ENCODE measurements at places on chromosomes 12 and 14.

GRCh38 chr12:89464974-89465592, 59.5 kb downstream of the GALNT4 start:
- DNase-seq, result no peak

GRCh38 chr14:82432301-82433105, 898.9 kb upstream of the SEL1L start:
- DNase-seq, result no peak

DNA sequence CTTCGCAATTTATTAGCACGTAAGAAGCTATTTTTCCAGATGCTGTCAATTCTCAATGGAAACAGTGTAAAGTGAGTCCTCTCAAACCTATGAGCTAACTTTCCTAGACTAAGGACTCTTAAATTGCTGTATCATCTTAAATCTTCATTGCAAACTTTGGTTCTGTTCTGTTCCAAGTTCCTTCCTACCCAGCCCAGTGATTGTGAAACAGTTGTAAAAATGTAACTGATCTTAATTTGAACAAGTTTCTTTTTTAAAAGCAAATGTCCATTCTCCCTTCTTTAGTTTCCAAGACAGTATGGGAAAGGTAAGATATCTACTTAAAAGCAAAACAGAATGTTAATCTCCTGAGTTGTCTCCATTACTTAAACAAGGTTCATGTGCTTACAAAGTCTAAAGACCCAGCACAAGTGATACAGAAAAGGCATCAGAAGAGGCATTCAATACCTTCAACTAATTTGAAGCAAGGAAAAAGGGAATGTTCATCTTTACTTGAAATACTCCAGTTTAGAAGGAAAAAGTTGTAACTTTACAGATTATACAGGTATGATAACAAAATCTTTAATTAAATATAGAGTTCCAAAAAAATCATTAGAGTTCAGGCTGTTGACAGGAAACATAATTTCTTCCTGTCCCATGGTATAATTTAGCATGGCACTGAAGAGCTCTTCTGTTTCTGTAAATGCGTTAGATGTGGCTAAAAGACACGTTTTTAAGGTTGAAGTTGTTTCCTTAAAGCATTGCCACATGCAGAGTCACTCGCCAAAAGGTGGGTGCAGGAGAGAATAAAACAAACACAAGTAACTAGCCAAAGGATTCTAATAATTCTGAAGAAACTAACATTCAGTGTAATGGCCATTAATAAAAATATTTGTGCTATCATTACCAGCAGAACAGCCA, 101.5 kb upstream of the USP15 start:
- no peak for DNase-seq

DNA sequence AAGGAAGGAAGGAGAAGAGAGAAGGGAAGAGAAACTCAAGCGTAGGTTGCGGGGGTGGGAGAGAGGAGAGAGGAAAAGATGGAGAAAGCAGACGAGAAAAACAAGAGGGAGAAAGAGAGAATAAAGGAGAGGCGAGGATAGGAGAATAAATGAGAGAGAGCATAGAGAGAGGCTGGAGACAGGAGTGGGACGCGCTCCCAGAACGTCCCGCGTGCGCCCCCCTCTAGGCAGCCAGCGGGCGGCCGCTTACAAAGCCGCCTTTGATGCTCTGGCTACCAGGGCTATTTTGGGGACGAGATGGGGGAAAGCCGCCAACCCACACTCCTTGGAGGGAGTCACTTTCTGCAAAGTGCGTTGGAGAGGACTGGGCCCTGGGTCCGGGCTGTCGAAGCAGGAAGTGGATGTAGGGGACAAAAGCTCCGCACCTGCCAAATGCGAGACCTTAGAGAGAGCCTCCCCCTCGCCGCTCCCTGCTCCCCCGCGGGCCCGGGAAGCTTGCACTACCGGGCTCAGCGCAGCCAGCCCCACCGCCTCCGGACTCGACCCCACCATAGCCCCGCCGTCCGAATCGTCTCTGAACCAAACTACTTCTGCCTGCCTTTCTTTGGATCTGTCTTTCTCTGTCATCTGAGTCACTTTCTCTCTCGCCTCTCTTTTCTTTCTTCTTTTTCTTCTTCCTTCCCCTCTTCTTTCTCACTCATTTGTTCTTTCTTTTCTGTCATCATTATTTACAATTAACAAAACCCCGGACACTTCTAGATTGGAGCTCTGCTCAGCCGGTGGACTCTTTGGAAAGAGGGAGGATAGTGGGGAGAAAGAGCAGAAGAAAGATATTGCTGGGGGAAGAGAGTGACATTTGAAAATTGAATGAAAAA, 8.0 kb downstream of the ASCL1 start:
- DNase-seq, result no peak

DNA sequence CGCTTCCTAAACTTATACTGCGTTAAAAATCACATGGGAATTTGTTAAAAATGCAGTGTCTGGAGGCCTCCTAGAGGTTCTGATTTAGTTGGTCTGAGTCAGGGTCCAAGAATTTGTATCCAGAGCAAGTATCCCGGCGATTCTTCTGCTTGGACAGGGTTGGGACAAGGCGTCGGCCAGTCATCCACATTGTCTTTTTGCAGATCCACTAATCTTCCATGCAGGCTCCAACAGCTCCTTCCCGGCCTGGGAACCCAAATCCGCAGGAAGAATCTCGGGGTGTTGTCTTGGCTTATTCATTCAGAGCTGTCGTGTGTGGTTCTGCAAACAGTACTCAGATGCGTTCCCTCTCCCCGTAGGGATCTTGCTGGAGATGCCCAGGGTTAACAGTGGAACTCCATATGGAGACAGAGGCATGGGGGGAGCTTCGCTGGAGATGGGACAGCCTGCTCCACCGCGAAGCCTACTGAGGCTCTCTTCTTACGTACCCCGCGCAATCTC, 25.3 kb downstream of the GPRC5D start:
- no peak for DNase-seq

DNA sequence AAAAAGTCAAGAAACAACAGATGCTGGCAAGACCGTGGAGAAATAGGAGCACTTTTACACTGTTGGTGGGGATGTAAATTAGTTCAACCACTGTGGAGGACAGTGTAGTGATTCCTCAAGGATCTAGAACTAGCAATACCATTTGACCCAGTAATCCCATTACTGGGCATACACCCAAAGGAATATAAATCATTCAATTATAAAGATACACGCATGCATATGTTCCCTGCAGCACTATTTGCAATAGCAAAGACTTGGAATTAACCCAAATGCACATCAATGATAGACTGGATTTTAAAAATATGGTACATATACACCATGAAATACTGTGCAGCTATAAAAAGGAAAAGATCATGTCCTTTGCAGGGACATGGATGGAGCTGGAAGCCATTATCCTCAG, 18.0 kb upstream of the CATSPERB start:
- no peak for DNase-seq

DNA sequence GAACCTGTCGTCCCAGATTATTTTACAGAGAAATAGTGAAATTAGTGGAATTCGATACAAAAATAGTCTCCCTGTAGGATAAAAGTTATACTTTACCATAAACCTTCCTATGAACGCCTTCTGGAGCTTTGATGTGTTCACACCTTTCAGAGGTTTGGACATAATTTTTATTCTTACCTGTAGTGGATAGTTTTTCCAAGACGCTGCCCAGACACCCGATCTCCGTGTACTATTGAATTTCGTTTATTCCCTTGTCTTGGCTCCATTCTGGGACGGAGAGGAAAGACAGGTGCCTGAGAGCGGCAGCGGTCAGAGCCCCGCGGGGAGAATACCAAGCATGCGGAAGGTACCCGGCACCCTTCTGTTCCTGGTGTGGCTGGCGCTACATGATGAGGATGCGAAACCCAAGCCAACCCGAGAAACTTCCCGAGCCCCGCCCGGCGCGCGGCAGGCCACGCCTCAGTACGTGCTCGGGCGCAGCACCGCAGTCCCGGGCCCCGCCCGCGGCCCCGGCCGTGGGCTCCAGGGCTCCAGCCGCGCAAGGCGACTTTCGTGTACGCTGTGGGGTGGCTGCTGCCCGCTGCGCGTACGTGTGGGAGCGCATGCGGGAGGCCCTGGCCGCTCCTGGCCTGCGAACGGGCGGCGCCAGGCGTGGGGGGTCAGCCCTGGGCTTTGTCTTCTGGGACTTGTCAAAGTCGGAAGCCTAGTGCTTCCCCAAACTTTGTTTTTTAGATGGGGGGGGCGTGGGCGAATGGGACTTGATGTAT, 11.3 kb upstream of the SNAPC1 start:
- DNase-seq, result peak; percentile 55

- no peak for DNase-seq
Observed at GRCh38 chr12:111088409-111088808, 168.0 kb upstream of the MYL2 start.

- DNase-seq, result no peak
Observed at GRCh38 chr14:51304438-51304837, 64.4 kb downstream of the TMX1 start.

DNA sequence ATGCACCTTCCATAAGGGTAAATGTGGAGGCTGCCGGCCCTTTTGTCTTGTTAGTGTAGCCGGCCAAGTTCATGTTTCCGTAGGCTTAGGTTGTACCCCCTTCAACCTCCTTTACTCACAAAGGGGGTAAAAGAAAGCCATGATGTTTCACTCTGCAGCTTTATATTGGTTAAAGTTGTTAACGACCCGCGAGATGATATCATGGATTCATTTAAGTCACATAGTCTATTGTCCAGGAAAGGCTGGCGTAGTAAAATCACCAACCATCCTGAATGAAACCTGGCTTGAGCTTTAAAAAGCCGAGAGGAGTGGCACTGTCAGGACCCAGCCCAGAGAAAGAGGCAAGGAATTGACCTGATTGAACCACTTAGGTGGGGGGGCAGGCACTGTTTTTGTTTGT, 1.3 kb downstream of the UNG start:
- DNase-seq, result no peak

GRCh38 chr12:47776471-47777143, 3.6 kb downstream of the SLC48A1 start:
- DNase-seq, result no peak

DNA sequence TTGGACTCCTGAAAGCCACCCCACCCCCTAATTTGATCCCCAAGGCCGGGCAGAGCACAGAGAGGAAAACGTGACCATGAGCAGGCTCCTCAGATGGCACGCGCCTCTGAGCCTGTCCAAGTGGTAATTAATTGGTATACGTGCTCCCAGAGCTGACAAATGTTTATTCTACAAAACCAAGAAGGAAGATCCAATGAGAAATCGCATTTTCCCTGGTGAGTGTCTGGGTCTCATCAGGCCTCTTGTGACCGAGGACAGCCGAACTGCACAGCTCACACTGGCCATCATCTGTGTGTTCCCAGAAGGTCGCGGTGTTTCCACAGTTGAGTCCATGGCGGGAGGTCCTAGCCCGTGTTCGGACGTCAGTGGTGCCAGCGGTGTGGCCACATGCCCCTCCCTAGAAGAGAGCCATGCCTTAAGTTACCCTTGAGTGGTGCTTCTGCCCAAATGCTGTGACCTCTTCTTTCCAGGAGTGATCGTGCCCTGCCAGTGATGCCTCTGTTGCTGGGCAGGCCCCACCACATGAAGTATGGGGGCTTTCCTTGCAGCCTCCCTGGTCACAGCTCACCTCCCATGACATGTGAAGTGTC, 317.5 kb upstream of the RTL1 start:
- DNase-seq, result no peak

GRCh38 chr12:48002773-48003218, 1.5 kb downstream of the COL2A1 start:
- DNase-seq, result no peak

DNA sequence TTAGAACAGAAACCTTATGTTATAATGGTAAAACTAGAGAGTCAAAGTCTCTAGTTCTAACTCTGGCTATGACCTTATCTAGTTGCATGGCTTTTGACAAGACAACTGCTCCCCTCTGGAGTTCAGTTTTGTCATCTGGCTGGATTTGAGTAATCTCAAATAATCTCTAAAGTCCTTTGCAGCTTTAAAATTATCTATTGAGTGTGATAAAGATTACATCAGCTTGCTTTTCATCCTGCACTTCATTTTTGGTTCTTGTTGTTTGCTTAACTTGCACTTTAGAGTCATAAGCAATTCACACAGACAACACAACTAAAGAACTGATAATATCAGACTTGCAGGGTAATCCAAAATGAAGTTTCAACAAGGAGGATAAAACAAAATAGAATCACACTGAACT, 2.3 kb downstream of the AKAP5 start:
- no peak for DNase-seq

DNA sequence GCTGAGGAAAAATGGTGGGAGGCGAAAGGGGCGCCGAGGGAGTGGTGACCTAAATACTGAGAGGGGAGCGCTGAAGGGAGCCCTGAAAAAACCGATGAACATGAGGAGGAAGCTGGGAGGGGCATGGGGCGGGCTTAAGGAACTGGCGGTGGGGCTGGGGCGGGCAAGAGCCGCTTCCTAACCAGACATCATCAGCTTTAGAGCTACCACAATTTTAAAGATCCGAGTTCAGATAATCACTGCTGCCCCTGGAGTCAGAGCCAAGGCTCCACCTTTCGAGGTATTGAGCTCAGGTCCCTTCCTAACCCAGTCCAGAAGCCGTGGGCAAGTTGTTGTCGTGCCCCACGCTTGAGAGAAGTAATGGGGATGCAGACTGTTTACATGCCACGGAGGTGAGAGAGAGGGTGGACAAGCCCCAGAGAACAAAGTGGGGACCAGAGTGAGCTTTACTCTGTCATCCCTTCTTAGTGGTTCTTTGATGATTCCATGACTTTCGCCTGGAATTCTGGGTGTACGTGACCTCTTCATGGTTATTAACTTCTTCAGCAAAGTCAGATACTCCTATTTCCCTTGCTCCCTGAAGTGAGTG, 393 bp downstream of the ORMDL2 start:
- DNase-seq, result no peak

DNA sequence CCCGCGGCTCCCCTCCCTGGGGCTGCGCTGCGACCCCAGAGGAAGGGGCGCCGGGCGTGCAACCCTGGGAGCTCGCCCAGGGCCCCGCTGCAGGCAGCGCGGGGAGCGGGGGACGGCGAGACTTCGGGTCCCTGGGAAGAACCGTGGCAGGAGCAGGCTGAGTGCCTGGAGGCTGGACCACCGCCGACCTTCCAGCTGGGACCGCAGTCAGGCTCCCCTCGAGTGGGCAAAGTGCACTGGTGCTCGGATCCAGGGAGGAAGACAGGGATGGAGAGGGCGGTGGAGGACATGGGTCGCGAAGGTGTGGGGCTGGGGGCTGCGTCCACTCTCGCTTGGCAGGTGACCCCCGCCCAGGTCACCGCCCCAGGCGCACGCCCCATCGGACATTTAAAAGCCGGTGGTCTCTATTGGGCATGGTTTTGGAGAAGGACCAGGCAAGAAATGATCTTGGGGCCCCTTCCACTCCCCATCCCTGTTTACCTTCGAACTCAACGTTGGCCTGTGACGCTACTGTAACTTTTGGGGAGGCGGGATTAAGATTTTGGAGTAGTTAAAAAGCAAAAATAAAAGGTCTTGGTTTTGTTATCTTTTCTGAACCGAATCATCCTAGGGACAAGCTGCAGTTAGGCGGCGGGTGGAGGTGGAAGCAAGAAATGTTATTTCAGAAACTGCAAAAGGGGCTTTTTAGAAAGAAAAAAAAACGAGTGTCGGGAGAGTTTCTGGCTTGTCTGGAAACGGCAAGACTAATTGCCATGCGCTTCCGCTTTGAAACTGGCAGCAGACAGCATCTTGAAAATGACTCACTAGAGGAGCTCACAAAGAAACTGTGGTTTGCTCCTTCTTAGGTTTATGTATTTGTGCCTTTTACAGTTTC, 1.0 kb downstream of the ELK3 start:
- DNase-seq, result peak; percentile 66

- DNase-seq, result no peak
Observed at GRCh38 chr14:65422088-65422834, 9.7 kb downstream of the FUT8 start.

All from T-cell (primary cell).